ENCODE measurements at places on chromosomes 7 and 10. TPM values are rescaled to one million over a fixed set of nuclear protein-coding genes. Genes with fewer than 3 reads are reported as not detected.

- DNase-seq: no peak
Measured at GRCh38 chr10:33125522-33126517, 167.8 kb upstream of the ITGB1 start.

DNA sequence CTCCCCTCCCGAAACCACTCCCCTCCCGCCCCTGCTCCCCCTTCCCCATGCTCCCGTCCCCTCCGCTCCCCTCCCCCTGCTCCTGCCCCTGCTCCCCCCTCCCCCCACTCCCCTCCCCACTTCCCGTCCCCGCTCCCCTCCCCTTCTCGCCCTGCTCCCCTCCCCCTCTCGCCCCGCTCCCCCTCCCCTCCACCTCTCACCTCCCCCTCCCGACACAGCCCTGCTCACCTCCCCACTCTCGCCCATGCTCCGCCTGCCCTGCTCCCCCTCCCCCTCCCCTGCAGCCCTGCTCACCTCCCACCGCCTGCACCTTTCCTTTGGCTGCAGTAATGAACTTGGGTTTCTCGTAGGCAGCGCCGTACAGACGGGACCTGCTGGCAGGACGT lies 49.9 kb upstream of the NKX6-2 start:
- no peak for DNase-seq

- no peak for DNase-seq
Measured at GRCh38 chr7:47535035-47535703, 46.7 kb downstream of the TNS3 start.

C7orf25 gene
- 2.3 TPM for polyA plus RNA-seq

EBF3 gene
- 1.3 TPM for polyA plus RNA-seq

GRCh38 chr7:26525398-26526264 lies 234.0 kb downstream of the SNX10 start:
- DNase-seq: no peak

DYDC2 gene
- polyA plus RNA-seq: 1.2 TPM

DNA sequence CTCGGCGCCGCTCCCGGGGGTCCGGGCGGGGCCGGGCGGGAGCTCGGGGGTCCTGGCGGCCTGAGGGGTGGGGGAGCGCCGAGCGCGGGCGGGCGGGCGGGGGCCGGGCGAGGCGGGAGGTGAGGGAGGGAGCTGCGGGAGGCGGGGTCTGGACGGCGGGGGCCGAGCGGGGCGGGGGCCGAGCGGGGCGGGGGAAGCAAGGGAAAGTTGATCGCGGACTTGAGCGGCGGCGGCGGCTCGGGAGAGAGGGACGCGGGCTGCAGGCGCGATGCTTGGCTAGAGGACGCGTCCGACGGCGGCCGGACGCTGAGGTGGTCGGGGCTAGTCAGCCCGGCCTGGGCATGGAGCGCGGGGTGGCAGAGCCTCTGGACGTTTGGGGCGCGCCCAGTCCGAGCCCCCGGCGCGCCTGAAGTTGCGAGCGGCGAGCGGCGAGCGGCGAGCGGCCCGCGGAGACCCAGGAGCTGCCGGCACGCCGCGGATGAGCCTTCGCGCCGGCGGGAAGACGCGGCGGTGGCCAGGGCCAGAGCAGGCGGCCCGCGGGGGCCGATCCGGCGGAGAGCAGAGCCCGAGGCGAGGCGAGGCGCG lies at the start of gene CDH23:
Gene CDH23, plus strand, starts transcription at position 210 of the 585 bp plus-strand sequence. CDS start 42,912 bp downstream, outside the sequence.
- peak; percentile 25 for DNase-seq
